ENCODE measurements at places on chromosomes 11 and 22.

- DNase-seq, result no peak
These were observed 53.1 kb downstream of the WNT7B start for GRCh38 chr22:45923835-45924234.

GRCh38 chr11:71483692-71484091, 30.7 kb downstream of the NADSYN1 start:
- DNase-seq, result no peak

DNA sequence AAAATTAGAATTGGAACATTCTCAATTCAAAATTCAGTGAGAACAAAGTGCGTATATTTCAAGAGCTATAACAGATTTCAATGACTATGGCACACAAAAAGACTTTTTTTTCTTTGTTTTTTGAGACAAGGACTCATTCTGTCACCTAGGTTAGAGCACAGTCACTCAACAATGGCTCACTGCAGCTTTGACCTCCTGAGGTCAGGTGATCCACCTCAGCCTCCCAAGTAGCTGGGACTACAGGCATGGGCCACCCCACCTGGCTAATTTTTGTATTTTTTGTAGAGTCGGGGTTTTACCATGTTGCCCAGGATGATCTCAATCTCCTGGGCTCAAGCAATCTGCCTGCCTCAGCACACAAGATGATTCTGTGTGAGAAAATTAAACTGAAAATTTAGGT, 51.5 kb downstream of the PIK3C2A start:
- DNase-seq, result no peak

DNA sequence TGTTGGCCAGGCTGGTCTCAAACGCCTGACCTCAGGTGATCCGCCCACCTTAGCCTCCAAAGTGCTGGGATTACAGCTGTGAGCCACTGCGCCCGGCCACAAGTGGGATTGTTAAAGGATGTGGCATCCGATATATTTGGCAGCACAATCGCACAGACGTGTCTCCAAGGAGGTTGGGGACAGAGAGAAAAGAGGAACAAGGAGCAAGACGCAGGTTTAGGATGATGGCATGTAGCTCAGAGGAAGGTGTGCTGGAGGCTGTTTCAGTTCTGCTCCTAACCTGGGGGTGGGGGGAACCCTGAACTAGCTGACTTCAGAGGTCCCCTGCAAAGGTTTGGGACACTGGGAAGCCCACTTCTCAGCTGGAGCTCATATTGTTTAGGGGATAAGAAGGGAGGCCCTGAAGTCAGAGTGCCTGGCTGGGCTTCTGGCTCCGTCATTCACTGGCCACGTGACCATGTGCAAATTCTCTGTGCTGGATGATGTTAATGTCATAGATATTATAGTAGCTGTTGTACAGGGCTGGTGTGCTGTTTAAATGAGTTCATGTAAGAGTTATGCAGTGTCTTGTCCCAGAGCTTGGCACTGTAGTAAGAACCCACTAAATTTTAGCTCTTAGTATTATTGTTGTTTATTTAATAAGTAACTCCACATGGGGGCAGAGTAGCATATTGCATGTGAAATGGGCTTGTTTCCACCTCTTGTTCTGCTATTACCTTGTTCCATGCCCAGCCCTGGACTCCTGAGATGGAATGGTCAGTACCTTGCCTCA, 129.7 kb downstream of the ST3GAL4 start:
- no peak for DNase-seq

- DNase-seq, result no peak
These were observed 24.0 kb upstream of the COMT start for GRCh38 chr22:19917389-19918138.

DNA sequence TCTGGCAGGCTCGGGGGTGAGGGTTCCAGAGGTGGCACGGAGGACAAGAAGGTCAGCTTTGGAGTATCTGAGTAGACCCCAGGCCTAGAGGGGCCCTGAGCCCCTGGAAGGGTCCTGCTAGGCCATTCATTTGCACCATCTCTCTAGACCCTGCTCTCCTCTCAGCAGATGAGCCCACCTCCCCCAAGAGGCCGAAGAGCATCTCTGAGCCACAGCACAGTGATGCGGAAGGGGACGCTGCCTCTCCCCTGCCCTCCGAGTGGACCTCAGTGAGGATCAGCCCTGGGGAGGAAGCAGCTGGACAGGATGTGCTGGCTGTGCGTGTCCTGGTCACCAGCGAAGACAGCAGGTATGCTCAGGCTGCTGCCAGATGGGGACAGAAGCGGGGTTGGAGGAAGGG, 101.6 kb upstream of the PARVA start:
- DNase-seq, result no peak

GRCh38 chr22:39432361-39432811, 24.4 kb upstream of the MGAT3 start:
- DNase-seq, result no peak

DNA sequence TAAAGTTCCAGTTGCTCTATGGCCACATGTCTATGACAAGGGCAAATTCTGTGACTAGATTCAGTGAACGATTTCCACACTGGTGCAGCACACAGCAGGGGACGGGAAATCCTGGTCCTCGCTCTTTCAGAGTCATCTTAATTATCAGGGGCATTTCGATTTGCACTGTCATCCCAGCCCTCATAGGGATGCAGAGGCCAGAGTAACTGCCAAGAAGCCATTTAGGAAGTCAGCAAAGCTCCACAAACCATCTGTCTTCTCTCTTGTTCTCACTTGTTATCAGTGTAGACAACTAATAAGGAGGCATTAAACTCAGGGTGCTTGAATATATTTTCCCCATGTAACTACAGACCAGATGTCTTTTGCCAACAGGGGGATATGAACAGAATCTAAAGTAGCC, 151.7 kb downstream of the STK33 start:
- DNase-seq, result peak; percentile 34

DNA sequence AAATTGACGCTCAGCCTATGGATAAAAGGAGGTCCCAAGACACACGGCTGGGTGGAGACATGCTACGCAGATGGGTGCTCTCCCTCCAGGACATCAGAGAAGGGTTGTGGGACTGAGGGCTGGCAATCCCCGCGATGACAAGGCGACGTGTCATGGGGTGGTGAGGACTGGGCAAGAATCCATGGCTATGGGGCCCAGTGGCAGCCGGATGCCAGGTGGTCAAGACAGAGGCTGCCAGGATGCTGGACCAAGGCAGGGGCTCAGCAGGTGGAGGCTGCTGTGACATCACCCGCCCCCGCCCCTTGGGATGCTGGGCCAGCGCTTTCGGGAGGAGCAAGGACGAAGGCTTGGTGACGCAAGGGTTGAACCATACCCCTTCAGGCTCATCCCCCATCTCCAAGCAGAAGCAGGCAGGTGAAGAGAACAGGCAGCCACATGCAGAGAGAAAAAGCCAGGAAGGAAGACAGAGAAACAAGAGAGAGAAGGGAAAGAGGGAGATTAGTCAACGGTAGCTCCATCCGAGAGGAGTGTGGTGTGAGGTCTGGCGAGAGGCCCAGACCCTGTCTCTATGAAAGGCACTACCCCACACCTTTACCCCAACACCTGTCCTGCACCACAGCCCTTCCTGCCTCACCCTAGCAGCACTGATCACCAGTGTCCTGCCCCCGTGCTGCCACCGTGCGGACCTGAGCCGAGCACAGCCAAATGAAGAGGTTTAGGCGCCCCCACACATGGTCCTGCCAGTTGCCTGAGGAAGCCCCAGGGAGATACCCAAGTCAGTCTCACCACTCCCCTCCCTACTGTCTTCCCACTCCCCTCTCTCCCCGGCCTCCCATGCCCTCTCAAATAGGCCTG, 24.1 kb upstream of the RASL10A start:
- DNase-seq, result no peak

DNA sequence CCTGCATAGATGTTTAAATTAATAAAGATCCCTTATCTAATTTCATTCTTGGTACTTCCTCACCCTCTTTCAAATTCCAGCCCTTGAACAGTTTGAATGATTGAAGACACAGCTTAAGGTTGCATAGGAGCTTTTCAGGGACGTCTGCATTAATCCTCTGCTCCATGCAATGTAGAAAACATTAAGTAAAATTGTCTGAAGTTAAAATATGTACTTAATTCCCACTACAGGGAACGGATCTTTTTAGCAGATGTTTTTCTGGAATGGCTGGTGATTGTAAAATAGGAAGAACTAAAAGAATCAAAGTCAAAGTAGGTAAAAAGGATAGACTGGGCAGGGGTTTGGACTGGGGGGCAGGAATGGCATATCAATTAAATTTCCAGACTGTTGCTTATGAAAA, 58.9 kb downstream of the ABTB2 start:
- no peak for DNase-seq

DNA sequence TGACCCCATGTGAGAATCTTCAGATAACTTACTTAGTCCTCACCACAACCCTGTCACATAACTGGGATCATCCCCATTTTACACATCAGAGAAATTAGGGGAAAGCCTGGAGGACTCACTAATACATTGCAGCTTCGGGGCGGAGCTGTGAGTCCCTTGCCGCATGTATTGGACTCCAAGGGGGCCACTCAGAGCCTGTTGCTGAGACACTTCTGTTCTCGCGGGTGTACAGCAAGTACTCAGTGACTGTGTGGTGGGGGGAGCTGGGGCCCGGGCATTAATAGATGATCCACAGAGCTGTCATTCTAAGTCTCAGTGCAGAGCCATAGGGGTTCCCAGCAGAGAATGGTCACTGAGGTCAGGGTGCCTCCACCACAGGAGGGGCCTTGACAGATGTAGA, 13.5 kb downstream of the OAF start:
- no peak for DNase-seq

GRCh38 chr11:694563-695287, at the start of gene DEAF1:
Gene DEAF1 (minus strand): TSS chr11:695222. CDS start chr11:695047, 175 bp downstream.
- peak; percentile 54 for DNase-seq

DNA sequence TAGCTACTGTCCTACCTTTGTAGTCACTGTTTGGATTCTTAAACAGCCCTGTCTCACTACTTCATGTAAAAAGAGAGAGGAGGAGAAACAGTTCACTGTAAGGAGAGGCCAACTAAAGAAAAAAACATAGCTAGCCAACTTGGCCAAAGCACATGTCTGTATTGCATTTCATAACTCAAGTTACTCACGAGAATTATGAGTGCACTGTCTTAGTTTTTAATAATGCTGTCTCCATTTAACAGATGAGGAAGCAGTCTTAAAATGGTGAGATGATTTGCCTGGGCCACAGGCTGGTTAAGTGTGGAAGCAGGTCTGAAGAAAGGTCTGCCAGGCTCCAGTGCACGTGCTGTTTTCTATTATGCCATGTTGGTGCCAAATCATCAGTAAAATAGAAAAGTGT, 104.5 kb downstream of the UVRAG start:
- no peak for DNase-seq

DNA sequence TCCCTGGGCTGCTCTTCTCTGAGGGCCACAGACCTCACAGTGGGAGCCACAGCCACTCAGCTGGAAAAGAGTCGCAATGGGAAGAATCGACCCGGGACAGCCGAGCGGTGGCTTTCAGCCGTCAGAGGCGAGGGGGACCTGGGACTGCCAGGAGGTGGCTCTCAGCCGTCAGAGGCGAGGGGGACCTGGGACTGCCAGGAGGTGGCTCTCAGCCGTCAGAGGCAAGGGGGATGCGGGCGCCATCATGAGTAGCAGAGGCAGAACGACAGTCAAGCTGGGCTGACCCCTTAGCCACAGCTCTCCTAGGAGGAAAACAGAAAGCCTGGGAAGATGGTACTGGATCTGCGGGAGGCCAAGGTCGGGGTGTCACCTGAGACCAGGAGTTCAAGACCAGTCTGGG, 14.9 kb upstream of the MUC2 start:
- no peak for DNase-seq

GRCh38 chr11:66723693-66724092, 5.3 kb downstream of the SPTBN2 start:
- DNase-seq, result no peak

DNA sequence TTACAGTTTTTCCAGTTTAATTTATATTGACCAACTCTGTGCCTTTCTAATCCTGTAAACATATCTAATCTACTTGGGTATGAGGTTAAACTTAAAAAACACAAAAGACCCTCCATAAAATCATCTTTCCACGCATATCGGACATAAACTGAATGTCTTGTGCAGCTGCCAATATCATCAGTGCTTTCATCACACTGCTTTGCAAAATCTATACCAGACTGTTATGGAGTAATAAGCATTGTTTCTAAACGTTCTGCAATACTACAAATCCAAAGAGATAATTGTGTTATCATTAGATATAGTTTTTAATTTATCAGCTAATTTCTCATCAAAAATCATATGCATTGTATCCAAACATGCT, 36.1 kb upstream of the AMPD3 start:
- DNase-seq, result no peak

- no peak for DNase-seq
These were observed 113.7 kb downstream of the PTPRJ start for GRCh38 chr11:48093795-48094642.

GRCh38 chr11:94583213-94583865, 16.2 kb downstream of the PIWIL4 start:
- DNase-seq, result no peak

- peak; percentile 92 for DNase-seq
These were observed at the start of gene SIPA1 for GRCh38 chr11:65637794-65638419. Gene SIPA1 (plus strand): TSS chr11:65638101. CDS start chr11:65640922, 2,821 bp downstream.

GRCh38 chr11:76086743-76087635, 119.3 kb downstream of the WNT11 start:
- no peak for DNase-seq

DNA sequence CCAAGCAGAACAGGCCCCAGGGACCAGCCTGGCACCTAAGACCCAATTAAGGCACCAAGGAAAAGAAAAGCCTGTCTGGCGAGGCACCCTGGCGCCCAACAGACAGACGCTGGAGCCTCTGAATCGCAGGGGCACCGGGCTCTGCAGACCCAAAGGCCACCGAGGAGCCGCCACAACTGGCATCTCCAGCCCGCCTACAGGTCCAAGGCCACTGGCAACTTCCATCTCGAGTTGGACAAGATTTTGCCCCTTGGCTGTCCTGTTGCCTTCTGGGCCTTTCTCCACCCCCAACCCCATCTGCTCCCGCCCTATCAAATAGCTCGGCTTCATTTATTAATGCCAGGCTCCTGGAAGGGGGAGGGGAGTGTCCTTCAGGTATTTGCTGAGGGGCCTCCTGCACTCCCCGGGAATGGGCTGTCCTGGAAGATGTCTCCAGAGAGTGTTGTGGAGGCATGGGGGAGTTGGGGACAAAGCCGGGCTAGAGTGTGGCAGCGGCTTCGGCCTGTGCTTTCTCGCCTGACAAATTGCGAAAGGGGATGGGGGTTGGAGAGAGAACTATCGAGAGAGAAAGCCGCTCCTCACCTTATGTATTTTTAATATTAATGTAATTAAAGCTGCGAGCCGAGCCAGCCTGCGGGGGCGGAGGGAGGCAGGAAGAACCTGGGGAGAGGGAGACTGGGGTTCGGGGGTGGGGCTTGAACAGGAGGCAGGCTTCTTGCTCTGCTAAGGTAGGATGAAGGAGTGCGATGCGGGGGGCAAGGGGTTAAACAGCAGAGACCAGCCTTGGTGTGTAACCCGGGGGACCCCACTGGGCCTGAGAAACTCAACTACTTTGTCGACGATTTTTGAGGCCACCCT, 2.0 kb downstream of the DSCAML1 start:
- DNase-seq, result no peak
